ENCODE measurements at places on chromosomes 7 and 10. TPM values are rescaled to one million over a fixed set of nuclear protein-coding genes. Genes with fewer than 3 reads are reported as not detected.
A peak's percentile ranks its signal among the peaks of the same experiment; 100 is the strongest.

AKR1D1 gene
- not detected for total RNA-seq

OR2A12 gene
- total RNA-seq: not detected

CLDN3 gene
- total RNA-seq: not detected

CYP2C19 gene
- total RNA-seq: not detected

DNA sequence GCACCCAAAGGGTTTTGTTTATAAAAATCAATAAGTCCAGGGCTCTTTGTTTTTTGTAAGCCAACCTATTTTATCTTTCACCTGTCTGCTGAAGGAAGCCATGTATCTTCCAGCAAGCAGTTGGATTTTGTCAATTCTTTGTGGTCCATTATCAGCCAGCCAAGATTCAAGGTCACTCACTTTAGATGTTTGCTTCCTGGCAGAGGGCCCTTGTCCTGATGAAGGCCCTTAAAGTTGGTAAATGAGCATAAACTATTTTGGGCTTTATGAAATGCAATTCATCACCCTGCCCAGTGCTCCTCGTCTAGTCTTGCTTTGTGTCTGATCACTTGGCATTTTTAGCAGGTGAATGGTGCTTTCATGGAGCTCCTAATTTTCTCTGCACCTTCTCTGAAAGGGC is 1004.2 kb downstream of the GRID1 start:
- no peak for DNase-seq

DNA sequence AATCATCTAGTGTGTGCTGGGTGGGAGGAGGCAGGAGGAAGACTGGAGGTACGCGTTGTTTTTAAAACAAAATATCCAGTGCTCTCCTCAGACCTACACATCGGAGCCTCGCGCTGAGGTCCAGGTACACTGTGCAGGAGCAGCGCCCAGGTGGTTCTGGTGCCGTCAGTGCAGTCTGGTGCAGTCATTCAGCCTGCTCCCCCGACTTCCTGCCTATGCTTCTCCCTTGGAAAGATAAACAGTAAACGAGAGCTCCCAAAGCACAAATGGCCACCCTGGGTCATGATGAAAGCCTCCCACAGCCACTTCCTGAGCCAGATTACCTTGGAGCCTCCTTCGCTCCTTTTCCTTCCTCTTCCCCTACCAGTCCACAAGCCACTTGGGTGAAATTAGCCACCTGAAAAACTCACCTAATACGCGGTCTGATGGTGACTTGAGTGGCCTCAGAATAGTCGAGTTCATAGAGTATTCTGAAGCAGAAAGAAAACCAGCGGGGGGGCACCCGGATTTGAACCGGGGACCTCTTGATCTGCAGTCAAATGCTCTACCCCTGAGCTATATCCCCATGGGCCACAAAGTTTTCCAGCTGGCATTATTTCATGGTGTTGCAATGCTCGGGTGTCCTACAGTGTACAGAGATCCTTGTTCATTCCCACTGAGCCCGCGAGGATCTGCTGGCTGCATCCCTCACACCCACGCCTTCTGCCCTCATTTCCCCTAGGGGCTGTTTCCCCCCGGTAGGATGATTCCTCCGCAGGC is 82.5 kb downstream of the ZNF467 start:
- peak; percentile 61 for DNase-seq

DNA sequence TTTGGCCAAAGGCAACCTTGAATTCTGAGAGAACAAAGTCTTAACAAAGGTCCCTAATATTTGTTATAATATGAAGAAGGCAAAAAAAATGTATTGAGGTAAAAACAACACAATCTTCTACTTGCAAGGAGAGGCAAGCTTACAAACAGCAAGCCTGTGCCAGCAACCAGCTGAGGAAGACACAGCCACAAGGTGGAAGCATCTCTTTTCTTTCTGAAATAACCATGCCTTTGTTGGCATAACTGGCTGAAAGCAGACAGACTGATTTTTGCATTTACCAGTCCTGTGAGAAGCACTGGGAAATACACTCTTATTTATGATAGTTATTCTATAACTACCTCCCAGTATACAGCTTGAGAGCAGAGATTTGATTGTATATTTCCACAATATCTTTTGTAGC is 292.0 kb downstream of the PHTF2 start:
- DNase-seq: peak; percentile 30

DNA sequence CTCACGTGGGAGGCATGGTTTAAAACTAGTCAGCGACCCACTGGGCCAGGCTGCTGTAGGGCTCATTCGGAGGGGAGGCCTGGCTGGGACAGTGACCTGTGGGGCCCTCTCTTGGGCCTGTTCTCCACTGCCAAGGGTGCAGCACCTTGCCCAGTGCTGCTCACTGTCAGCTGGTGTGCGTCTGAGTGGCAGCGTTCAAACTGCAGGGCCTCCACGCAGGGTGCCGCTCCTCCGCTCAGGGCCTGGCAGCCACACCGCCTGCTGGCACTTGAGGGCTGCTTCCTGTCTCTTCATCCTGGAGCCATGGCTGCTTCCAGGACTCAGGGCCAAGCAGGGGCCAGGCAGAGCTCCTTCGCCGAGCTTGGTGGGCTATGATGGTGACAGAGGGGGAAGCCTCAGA is 18.3 kb downstream of the ADAMTS14 start:
- peak; percentile 27 for DNase-seq

DNA sequence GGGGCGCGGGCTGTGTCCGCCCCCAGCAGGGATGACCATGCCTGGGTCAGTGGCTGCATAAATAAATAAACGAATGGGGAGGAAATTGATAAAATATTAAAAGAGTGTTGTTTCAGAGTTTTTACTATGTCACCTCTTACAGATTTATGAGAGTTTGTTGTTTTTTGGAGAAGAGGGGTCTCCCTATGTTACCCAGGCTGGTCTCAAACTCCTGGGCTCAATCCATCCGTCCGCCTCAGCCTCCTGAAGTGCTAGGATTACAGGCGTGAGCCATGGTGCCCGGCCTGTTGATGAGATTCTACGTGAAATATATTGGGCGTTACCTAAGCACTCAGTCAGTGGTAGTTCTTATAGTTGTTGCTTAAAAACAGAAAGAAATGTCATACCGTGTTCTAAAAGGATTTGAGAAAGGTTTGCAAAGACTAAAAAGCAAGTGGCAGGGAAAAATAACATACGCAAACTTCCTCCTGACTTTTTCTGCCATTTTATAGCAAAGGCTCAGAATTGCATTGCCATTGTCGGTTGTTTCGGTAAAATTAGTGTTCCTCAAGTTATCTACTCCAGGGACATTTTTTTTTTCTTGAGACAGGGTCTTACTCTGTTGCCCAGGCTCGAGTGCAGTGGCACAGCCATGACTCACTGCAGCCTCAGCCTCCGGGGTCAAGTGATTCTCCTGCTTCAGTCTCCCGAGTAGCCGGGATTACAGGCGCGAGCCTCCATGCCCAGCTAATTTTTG is 39.5 kb upstream of the FOXK1 start:
- DNase-seq: peak; percentile 23

DNA sequence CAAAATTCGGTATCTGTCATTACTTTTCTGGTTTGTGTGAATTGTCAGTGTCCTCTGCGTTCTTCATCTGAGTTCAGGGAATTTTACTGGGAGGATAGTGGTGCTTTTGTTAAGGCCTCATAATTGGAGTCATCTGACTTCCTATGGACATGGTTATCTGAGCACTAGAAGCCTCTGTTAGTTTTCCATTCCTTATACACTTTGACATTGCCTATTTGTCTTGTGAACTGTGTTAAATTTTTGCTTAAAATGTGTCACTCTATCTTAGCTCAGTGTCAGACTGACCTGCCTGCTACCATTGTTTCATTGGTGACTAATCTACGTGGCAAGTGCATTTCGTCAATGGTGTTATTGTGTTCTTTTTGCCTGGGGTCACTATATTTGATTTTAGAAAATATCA is 253.3 kb downstream of the SEMA3A start:
- DNase-seq: no peak

- no peak for DNase-seq
Measured at GRCh38 chr10:26491934-26492333, 53.8 kb downstream of the APBB1IP start.

DNA sequence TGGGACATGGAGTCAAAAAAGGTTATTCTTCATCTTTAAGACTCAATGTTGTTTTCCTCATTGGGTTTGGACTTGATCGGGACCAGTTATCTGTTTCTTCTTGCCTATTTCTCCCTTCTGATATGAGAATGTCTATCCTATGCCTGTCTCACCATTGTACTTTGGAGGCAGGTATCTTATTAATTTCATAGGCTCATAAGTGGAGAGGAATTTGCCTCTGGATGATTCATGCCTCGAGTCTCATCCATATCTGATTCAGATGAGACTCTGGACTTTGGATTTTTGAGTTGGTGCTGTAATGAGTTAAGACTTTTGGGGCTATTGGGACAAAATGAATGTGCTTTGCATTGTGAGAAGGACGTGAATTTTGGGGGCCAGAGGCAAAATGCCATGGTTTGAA is 36.2 kb upstream of the CCDC7 start:
- DNase-seq: no peak

DNA sequence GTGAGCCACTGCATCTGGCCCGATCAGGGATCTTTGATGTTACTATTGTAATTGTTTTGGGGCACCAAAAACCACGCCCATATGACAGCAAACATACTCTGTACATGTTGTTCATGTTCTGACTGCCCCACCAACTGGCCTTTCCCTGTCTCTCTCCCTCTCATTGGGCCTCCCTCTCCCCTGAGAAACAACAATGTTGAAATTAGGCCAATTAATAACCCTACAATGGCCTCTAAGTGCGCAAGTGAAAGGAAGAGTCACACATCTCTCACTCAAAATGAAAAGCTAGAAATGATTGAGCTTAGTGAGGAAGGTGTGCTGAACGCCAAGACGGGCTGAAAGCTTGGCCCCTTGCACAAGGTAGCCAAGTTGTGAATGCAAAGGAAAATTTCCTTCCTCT is 50.3 kb upstream of the SDK1 start:
- no peak for DNase-seq

GRCh38 chr10:16891375-16892313 is 74.4 kb upstream of the RSU1 start:
- peak; percentile 38 for DNase-seq

- DNase-seq: no peak
Measured at GRCh38 chr7:216360-217300, 24.3 kb downstream of the FAM20C start.

DNA sequence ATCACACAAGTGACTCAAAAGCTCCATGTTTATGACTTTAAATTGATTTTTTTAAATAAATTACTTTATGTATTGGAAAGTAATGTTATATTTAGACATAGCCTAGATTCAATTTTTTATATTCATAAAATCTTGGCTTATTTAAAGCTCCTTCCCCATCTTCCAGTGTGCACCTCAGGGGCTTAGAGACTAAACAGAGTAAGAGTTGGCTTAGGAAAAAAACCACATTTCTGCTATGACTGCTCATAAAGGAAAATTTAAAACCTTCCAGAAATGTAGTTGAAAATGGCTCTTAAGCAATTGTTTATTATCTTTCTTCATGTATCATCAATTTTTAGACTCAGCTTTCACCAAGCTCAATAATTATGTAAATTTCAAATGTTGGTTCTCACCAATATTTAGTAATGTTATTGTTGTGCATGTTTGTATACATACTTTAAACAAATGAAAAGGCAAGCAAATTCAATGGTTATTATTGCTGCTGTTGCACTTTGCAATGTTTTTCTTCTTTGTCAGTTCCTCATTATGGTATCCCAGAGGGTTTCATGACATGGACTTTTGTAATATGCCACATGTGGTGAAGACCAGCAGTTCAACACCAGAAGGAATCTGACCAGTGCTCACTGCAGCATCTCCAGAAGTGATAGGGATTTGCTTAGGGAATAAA is 700.1 kb upstream of the ANKRD30A start:
- DNase-seq: no peak

DNA sequence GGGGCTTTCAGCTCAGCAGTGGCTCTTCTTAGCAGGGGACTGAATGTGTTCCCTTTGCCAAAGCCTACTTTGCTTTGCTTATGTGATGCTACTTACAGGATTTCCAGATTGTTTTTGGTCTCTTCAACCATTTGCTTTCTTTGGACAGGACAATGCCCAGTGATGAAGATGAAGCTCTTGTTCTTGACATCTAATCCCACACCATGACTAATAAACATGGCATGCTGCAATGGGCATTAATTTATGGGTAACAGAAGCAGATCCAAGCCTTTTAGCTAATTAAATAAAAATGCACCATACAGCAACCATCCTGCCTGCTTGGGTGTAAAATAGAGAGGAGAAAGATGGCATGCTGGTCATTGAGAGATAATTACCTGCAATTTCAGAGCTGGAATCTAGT is 175.5 kb upstream of the ITGB1 start:
- no peak for DNase-seq

GRCh38 chr7:19663816-19664462 is 44.9 kb downstream of the POLR1F start:
- DNase-seq: no peak

DNA sequence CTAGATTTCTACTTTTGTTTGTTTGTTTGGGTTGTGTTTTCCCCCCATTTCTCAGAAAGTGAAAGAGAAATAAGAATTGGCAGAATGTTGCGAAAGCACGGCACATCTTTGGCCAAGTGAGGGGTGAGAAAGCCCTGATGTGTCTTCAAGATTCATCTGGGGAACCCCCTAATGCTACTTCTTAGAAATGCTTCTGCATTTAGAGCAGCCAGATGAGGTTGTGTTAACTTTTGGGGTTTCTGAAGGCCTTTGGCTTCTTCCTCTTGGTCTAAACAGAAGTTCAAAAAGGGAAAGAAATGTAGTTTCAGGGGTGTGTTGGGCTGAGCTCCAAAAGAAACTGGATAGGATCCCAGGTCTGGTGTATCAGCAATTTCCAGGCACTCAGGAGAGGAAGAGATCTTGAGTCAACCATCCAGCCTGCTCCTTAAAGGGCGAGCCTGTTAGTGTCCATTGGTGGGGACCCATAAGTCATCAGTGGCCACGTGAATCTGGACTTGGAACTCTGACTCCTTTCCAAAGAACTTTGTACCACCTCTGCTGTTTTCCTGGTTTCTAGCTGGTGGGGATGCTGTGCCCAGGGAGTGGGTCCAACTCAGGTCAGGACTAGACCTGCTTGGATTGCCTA is 6.5 kb downstream of the DUSP5 start:
- DNase-seq: peak; percentile 47

GRCh38 chr7:20513341-20513740 is 102.1 kb upstream of the ABCB5 start:
- DNase-seq: no peak

DNA sequence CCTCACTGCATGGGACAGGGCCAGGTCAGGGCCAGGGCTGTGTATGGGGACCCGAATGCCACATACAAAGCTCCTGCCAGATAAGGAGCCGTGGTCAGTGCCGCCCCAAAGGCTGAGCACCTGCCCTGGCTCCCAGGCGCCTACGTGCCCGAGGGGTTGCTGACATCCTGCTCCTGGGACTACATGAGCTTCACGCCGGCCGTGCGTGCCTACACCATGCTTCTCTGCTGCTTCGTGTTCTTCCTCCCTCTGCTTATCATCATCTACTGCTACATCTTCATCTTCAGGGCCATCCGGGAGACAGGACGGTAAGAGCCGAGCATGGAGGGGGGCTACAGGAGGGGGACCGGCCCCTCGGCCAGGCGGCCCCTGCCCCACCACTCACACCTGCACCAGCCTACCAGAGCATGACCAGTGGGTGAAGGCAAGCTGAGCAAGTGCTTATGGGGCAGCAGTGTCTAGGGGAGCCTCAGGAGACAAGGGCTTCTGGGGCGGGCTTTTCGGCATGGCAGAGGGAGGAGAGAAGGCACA is 4.9 kb downstream of the OPN4 start:
- DNase-seq: no peak

Data from G401 (cell line).